A549 treated with Hydrocortisone at 1 μM for 4 hours (cell line): ENCODE measurements at places on chromosomes 3 and 15. TPM values are rescaled to one million over a fixed set of nuclear protein-coding genes. Genes with fewer than 3 reads are reported as not detected.

Gene PRTG
- 8.3 to 11.1 TPM (median 10.2 TPM) in 5 replicates for total RNA-seq

Gene NPAP1
- total RNA-seq, result not detected in 5 replicates

Gene TOPBP1
- total RNA-seq, result 19.3 to 31.8 TPM (median 24.1 TPM) in 5 replicates

Gene FBXW12
- not detected in 5 replicates for total RNA-seq

Gene KBTBD13
- not detected in 5 replicates for total RNA-seq

Gene C3orf18
- 2.0 to 2.6 TPM (median 2.3 TPM) in 5 replicates for total RNA-seq

Gene LIPC
- total RNA-seq, result 0.07 to 0.17 TPM (median 0.12 TPM) in 5 replicates

Gene PLCH1
- 0.79 to 1.1 TPM (median 0.84 TPM) in 5 replicates for total RNA-seq

Gene VIPR1
- total RNA-seq, result 1.4 to 1.7 TPM (median 1.4 TPM) in 5 replicates

Gene DUOX2
- 0.02 to 0.06 TPM (median 0.03 TPM) in 5 replicates for total RNA-seq

Gene GOLGA8G
- not detected in 5 replicates for total RNA-seq

Gene TPRA1
- 42.3 to 54.9 TPM (median 54.5 TPM) in 5 replicates for total RNA-seq

Gene USP13
- 8.2 to 12.7 TPM (median 10.5 TPM) in 5 replicates for total RNA-seq

Gene PCNP
- 87.7 to 108 TPM (median 100 TPM) in 5 replicates for total RNA-seq
